CD8-positive, alpha-beta memory T cell (primary cell): ENCODE measurements at places on chromosomes 2 and 18. TPM values are rescaled to one million over a fixed set of nuclear protein-coding genes. Genes with fewer than 3 reads are reported as not detected.

GRCh38 chr2:149595056-149595963 lies 7.7 kb upstream of the MMADHC start:
- no peak for DNase-seq

DNA sequence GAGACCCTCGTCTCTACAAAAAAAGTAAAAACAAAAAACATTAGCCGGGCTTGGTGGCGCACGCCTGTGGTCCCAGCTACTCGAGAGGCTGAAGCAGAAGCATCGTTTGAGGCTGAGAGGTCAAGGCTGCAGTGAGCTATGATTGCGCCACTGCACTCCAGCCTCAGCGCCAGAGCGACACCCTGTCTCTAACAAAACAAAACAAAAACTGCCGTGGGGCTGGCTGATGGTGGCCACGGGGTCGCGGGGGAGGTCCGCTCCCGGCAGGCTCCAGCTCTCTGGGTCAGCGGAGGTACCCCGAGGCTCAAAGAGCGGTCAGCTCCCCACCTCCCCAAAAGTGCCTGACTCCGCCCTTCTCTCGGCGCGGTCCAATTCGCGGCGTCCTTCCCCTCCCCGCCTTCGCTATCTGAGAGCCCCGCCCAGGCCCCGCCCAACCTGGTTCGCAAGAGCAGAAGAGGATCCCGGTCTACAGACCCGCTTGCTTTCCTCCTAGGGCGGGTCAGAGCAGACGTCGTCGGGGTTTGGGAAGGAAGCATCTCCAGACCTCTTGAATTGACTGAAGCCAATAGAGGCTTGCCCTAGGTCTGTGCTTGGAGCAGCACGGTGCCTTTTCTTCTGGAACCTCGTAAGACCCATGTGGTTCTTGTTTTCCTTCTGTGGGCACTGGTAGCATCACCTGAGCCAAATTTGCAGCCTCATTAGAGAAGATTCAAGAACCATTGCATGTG lies 7.8 kb downstream of the RAX start:
- DNase-seq = no peak

- no peak for DNase-seq
Measured at GRCh38 chr2:954687-955000, 4.0 kb downstream of the SNTG2 start.

DNA sequence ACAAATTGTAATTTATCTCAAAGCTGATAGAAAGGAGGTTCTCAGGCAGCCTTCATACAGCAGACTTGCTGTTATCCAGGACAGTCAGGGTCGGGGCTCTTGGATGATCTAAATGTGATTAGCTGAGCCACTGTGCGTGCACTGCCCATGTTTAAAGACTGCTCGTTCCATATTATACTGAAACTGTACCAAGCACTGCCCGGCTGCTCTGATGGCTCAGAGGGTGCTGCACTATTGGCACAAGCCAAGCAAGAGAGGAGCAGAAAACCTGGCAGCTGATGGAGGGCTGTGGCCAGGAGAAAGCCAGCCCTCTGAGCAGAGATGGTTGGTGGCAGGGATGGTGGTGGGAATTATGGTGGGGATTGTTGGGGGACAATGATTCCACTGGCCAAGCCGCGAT lies 63.4 kb downstream of the COL6A3 start:
- no peak for DNase-seq

DNA sequence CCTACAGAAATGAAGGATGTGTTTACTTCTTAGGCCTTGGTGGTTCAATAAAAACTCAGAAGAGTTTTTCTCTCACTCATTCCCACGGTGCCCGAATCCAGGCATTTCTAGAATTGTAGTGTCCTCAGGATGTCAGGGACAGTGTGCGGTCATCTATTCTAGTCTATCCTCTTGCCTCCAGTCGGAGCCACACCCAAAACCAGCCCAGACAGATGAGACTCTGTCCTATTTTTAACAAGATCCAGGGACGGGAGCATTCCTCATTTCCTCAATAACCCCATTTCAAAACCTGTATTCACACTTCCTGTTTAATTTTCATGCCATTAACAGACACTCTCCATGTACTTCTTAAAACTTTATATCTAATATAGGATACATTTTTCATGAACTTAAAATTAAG lies 11.6 kb upstream of the RBMS1 start:
- DNase-seq = no peak

DNA sequence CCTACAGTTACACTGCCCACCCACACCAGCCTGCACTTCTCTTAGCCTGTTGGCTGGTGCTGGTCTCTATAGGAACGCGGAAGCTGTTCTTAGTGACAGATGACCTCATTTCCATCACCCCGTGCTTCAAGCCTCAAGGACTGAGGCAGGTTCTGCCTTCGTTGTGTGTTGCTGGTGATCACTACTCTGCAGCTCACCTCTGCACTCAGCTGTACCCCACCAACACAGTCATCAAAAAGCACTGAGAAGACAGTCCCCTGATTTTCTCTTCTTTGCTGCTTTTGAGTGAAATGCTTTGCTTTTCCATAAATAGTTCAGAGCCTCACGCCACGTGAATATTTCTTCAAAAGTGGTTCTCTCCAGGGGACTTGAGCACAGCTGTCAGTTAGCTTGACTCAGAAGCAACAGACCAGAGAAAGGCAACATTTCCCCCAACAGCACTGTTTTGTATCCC lies 225.7 kb upstream of the CCDC150 start:
- no peak for DNase-seq

DNA sequence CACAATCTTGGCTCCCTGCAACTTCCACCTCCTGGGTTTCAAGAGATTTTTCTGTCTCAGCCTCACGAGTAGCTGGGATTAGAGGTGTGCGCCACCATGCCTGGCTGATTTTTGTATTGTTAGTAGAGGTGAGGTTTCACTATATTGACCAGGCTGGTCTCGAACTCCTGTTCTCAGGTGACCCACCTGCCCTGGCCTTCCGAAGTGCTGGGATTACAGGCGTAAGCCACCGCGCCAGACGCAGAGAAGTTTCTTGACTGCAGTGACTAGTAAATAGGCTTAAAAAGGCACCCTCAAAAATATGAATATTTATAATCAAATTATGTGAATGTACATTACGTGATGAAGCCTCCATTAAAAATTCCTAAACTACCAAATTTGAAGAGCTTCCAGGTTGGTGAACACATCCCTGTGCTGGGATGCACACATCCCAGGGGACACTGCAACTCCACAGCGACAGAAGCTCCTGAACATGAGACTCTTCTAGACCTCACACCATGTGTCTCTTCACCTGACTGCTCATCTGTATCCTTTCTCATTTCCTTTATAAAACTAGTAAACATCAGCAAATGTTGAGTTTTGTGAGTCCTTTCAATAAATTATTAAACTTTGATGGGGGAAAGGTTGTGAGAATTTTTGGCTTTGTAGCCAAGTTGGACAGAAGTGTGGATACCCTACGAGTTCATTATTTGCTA lies 203.3 kb upstream of the SPOPL start:
- DNase-seq = no peak

- DNase-seq = peak; percentile 52
Measured at GRCh38 chr2:12501469-12502158, 215.1 kb upstream of the TRIB2 start.

DNA sequence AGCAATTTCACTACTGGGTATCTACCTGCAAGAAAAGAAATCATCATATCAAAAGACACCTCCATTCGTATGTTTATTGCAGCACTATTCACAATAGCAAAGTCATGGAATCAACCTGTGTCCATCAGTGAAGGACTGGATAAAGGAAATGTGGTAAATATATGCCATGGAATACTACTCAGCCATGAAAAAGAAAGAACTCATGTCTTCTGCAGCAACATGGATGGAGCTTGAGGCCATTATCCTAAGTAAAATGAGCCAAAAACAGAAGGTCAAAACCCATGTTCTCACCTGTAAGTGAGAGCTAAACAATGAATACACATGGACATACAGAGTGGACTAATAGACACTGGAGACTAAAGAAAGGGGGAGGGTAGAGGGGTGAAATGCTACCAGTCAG lies 322.2 kb downstream of the ZNF521 start:
- no peak for DNase-seq

GRCh38 chr2:171688129-171688465 lies 828 bp downstream of the DYNC1I2 start:
- no peak for DNase-seq

GRCh38 chr2:9307535-9307934 lies 100.9 kb downstream of the ASAP2 start:
- no peak for DNase-seq

DNA sequence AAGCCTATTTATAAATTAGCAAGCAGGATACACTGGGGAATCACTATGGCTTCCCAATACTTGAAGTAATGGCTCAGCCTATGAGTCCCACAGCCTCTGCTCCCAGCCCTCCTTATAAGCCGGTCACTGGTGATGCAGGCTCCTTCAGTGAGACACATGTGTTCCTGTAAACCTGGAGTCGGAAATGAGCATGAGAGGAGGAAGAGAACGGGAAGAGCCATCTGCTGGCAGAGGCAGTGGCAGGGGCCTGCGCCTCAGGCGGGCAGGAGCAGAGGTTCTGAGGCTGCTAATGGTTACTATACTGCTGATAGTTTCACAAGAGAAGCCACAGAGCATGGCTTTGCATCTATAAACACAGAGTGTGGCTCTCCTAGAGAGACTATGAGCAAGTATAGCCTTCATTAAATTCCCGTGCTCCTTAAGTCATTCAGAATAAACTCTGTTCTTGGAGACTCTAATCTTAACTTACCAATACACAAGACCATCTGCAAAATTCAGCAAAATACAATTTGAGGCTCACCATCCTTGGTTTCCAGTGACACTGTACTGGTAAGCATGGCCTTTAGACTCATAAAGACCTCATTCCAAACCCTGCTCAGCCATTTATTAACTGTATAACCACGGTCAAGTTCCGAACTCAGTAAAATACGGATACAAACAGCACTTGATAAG lies 63.3 kb downstream of the FBXO15 start:
- no peak for DNase-seq

GRCh38 chr18:35451032-35451431 lies 46.7 kb downstream of the INO80C start:
- no peak for DNase-seq

DNA sequence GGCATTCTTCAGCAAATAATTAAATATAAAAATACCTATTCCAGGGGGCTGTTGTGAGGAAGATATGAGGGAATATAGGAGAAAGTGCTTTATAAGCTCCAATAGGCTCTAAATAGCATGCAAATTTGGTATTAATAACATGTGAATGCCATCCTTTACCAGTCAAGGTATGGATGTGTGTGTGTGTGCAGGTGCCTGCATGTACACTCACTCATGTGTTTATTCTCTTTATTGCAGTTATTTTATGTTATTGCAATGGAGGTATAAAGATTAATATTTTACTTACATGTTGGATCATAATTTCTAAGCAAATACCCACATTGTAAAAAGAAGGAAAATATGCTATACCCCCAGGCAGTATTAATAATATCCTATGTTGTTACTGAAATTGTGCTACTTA lies 1093.0 kb upstream of the GYPC start:
- DNase-seq = no peak

DNA sequence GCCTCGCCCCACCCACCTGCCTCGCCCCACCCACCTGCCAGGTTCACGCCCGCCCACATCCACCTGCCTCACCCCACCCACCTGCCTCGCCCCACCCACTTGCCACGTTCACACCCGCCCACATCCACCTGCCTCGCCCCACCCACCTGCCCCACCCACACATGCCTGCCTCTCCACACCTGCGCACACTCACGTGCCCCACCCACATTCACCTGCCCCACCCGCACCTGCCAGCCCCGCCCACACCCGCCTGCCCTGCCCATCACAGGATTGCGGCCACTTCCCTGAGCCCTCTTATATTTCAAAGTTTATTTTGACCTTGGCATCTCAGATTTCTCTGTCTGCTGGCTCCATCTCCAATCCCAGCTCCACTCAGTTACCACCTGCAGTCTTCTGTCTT lies 217.5 kb upstream of the SOX11 start:
- DNase-seq = no peak

DNA sequence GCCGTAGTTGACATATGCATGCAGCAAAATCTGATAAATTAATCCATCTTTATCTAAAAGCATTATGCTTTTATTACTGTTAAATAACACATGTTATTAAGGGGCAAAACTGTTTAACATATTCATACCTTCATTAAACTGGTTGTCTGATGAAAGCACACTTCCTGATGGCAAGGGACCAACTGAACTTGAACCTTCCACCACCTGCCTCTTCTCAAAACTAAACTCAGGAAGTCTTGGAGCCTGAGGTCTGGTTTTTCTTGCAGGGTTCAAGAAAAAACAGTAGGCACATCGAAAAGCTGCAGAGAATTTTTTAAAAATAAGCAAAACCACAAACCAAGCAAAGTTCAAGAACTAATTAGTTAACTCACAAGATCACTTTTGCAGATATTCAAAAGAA lies 64.9 kb downstream of the LNPK start:
- DNase-seq = no peak

GRCh38 chr2:66573821-66574233 lies 138.9 kb downstream of the MEIS1 start:
- no peak for DNase-seq

- DNase-seq = no peak
Measured at GRCh38 chr18:3816610-3817363, 366.8 kb downstream of the TGIF1 start.

DNA sequence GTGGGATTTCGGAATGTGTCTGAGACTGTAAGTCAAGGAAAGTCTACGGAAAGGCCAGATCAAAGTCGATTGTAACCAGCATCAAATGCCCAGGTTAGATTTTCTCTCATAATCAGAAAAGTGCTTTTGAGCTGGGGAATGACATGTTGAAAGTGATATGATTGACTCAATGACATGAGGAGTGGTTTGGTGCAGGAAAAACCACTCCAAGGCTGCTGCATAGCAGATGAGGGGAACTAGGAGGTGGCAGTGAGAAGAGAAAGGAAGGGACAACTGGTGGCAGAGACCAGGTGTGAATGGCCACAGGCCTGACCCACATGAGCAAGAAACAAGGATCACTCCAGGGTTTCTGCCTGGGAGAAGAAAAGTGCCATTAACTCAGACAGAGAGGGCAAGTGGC lies 822 bp downstream of the SLC35F6 start:
- DNase-seq = no peak

Gene C2orf49
- total RNA-seq = 20.0 TPM

Gene GNAL
- total RNA-seq = 0.38 TPM

Gene REG3A
- total RNA-seq = not detected

Gene OTX1
- total RNA-seq = not detected

Gene ZBTB7C
- not detected for total RNA-seq

Gene CARF
- total RNA-seq = 5.5 TPM
